ENCODE measurements at places on chromosomes 5 and 9.

DNA sequence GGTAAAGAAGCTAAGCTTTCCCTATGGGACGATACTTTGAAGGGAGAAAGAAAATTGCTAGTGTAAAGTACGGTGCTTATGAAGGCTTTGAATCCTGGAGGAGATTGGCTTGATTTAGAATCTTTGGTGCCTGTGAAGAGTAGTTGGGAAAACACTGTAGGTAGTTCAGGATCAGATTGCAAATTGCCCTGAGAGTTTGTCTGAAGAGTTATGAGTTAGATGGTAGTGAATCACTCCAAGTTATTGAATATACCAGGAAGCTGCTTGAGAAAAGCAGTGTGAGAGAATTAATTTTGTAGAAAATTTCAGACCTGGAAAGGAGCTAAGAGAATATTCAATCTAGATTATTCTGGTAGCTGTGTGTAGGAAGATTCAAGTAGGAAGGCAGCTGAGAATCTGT, 11.5 kb downstream of the MAN2A1 start:
- DNase-seq, result no peak

DNA sequence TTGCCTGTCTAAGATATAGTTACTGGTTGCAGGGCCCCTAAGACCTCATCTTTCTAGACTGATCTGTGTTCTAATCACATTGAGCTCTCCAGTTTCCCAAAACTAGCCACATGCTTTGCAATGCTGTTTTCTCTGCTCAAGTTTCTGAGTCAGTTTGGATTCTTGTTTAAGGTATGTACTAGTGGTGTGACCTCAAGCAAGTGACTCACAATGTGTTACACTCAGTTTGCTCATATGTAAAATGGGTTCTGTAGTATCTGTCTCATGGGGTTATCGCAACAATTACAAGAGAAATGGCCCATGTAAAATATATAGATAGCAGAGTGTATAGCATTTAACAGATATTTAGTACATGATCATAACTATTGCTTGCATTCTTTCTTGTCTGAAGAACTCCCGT, 153.1 kb upstream of the ELL2 start:
- no peak for DNase-seq

- no peak for DNase-seq
These were observed 70.6 kb downstream of the DPYSL3 start for GRCh38 chr5:147439254-147439653.

- DNase-seq, result peak; percentile 25
These were observed 65.4 kb downstream of the RNF130 start for GRCh38 chr5:180006141-180006540.

GRCh38 chr5:6340100-6340499, 38.2 kb downstream of the MED10 start:
- DNase-seq, result no peak

GRCh38 chr9:77194423-77194822, 17.1 kb downstream of the VPS13A start:
- no peak for DNase-seq

DNA sequence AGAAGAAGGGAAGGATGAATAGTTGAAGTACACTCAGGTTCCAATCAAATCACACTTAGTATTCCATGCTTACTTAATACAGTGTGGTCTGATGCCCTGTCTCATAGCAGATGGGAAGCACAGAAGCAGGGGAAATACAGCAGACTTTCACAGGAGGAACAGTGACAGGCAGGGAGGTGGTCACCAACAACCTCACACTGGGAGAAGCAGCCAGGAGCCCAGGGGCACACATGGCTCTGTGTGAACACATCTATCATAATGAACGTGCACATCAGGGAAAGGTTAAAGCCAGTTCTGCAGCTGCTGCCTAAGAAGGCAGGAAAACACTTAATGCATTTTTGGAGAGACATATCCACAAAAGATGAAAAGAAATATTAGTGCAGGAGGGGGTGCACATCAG, 312.3 kb downstream of the MED10 start:
- DNase-seq, result no peak

GRCh38 chr9:130024597-130024994, 18.4 kb downstream of the FNBP1 start:
- DNase-seq, result no peak

DNA sequence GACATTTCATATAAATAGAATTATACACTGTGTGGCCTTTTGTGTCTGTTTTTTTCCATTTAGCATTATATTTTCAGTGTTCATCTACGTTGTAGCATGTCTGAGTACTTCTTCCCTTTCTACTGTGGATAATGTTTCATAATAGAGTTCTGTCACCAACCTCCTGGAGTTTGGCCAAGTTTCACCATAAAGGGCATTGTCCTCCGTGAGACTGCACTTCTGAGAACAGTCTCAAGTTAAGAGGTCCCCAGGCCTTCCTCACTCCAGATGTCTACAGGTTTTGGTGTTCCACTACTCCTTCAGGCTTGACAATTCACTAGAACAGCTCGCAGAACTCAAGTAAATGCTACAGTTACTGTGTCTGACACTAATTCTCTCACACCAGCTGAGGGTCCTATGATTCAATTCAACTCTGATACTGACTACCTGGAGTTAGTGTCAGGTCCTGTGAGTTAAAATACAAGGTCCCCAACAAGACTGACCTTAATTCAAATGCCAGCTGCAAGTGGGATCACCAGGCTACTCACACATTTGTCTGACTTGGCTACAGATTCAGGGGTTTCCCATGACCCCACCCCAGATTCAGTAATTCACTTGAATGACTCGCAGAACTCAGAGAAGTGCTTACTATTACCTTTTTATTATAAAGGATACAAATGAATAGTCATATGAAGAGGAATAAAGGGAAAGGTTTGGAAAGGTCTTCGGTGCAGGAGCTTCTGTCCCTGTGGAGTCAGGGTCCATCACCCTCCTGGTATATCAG, 31.1 kb downstream of the SLC35A4 start:
- peak; percentile 62 for DNase-seq

- no peak for DNase-seq
These were observed 45.7 kb upstream of the FAM170A start for GRCh38 chr5:119583684-119584083.

- no peak for DNase-seq
These were observed 43.9 kb downstream of the RCL1 start for GRCh38 chr9:4836676-4837075.

GRCh38 chr5:138336952-138337684, 948 bp upstream of the FAM53C start:
- DNase-seq, result no peak

DNA sequence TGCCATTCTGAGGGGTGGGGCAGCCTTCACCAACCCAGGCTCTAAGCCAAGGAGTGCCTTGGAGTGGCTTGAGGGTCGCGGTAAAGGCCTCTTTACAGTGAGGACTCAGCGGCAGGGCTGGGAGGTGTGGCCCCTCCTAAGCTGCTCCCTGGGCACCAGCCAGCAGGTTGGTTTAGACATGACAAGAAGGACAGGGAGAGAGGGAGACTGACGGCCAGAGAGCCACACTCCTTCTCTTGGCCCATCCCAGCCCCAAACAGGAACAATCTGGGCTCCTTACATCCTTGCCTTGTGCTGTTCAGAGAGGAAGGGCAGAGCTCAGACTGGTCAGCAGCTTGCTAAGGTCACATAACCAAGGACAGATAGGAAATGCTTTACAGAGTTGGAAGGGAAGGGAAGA, 94.5 kb downstream of the LMX1B start:
- DNase-seq, result no peak

GRCh38 chr5:175230299-175230698, 213.7 kb downstream of the DRD1 start:
- no peak for DNase-seq

- DNase-seq, result no peak
These were observed 268.2 kb downstream of the SH3GL2 start for GRCh38 chr9:17846948-17847655.

GRCh38 chr5:83364312-83365299, 106.9 kb upstream of the VCAN start:
- DNase-seq, result no peak

DNA sequence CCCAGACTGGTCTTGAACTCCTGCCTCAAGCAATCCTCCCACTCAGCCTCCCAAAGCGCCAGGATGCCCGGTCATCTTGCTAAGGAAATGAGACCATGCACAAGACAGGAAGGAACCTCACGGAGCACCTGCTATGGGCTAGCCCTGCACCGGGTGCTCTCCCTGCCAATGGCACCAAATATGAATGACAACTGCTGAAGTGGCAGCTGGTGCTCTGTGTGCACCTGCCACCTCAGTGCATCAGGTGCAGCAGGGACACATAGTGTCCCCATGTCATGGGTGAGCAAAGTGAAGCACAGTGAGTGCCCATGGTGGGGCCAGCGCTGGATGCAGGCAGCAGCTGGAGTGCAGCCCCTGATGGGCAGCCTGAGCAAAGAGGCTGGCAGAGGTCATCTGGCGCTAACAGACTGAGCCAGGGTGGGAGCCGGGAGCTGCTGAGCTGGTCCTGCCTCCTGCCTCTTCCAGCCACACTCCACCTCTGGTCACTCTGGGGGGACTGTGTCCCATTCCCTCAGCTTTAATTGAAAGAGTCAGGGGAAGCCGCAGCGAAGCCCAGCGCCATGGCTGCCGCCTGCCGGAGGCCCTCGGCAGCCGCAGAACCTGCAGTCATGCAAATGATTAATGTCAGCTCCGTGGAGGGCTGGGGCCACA, 46.4 kb downstream of the BARX1 start:
- no peak for DNase-seq

DNA sequence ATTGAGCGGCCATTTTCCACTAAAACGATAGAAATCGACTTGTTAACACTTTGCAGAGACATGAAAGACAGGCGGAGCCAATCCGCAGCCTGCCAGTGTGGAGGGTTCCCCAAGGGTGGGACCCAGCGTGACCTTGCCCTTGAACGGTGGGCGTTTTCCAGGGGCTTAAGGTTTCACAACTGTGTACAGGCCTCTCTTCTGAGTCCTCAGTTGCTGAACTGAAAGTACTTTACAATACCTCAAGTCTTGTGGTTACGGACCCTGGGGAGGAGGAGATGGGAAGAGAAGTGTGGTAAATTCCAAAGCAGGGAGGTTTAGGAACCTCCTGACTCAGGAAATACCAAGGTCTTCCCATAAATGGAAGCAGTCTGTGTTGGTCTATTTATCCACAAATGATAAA, 68.2 kb upstream of the CKMT2 start:
- no peak for DNase-seq

DNA sequence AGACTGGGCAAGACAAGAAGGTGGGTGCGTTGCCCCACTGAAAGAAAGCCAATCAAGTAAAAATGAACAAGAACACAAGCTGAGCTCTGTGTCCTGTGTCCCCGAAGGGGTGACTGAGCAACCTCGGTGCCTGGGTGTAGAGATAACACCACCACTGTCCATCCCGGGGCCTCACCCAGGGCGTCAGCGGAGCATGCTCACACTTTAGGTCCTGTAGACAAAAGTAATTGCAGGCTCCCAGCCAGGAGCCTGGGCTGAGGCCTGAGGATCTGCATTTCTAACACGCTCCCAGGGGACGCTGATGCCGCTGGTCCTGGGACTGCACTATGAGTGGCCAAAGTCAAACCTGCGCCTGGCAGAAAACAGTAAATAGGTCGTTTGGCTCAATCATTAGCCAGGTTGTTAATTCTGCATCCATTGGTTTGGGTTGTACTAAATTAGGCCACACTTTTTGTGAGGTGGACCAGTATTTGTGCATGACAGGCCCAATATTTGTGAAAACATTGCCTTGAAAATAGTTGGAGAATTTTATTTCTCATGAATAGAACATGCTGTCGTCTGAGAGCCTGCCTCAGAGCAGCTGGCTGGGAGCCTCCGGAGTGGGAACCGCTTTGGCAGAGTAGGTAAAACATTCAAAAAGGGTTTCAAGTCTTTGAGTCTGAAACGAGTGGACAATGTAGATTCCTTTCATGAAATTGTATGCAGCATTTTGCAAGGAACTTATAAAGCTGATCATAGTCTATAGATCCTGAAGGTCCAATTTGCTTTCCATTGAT, 38.3 kb downstream of the ANKRD33B start:
- DNase-seq, result peak; percentile 97

DNA sequence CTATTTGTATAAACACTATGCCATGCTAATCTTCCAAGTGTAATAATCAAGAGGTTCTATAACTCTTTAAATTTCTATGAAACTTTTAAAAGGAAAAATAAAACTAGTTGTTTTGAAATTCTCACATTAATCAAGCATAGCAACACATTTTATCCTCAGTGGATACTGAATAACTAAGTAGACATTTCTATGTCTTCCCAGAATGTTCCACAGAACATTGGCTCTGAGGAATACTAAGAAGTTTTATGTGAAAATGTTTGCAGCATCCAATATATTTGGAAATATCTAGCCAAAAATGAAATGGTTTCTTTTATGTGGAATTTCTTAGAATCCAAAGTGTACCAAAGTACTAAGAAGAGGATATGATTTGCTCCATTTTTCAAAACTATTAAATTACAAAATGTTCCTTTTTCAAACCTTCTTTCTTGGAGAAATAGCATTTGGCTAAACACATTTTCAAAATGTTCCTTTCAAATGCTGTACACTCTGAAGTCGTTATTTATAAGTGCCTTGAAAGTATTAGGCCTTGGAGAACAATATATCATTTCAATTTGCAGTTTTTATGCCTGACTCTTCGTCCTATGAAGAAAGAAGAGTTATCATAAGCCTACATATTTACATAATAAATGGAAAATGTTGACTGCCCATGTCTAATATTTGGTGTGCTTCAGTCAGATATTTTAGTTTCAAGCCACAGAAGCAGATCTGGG, 175.6 kb upstream of the COX7C start:
- no peak for DNase-seq

DNA sequence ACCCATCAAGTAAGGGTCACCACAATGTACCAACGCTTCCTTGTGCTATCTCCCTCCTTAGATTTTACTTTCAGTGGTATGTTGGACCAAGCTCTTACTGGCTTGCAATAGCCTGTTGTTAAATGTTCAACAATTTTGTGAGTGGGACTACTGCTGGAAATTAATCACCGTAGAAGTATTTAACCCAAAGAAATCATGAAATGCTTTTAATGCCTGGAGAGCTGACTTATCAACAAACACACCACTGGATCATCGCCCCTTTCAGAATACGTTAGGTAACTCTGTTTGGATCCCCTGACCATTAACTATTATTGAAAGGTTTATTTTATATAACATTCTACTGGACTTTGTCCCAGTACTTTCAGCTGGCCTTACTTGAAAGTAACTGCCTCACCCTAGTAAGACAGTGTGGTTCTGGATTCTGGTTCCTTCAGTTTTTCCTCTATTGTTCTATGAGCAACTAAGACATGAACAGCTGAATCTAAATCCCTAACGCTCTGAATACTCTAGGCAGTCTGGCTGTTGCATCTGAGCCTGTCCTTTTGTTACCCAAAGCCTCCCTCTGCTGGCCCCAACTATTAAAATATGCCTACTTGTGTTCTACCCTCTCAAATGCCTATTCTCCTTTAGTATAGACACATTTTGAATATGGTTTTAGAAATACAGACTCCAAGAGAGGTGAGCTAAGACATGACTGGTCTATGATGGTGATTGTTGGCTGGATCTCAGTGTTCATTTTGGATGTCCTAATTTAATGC, 1203.4 kb upstream of the DMAC1 start:
- no peak for DNase-seq

GRCh38 chr5:127568166-127568565, 50.7 kb downstream of the PRRC1 start:
- DNase-seq, result no peak
